NCI-H1092 (cell line): ENCODE measurements at places on chromosomes 2 and 18.

- no peak for DNase-seq
Measured at GRCh38 chr2:215571689-215572088, 135.8 kb upstream of the FN1 start.

GRCh38 chr2:25887624-25888242, 9.4 kb upstream of the ASXL2 start:
- no peak for DNase-seq

DNA sequence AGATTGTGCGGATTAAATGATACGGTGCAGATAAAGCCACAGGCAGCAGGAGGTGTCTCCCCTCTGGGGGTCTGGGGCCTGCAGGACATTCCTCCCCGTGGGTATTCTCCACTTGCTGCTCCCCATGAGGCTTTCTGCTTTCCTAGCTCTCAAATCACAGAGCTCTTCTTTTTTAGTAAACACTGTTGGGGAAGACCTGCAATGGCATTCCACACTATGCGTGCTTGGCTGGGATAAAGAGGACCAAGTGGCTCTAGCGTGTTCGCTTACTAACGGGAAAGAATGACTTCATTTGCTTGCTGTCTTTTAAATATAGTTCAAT, 146.5 kb downstream of the DDX1 start:
- no peak for DNase-seq

GRCh38 chr18:58394602-58395425, 234.1 kb downstream of the ALPK2 start:
- no peak for DNase-seq

DNA sequence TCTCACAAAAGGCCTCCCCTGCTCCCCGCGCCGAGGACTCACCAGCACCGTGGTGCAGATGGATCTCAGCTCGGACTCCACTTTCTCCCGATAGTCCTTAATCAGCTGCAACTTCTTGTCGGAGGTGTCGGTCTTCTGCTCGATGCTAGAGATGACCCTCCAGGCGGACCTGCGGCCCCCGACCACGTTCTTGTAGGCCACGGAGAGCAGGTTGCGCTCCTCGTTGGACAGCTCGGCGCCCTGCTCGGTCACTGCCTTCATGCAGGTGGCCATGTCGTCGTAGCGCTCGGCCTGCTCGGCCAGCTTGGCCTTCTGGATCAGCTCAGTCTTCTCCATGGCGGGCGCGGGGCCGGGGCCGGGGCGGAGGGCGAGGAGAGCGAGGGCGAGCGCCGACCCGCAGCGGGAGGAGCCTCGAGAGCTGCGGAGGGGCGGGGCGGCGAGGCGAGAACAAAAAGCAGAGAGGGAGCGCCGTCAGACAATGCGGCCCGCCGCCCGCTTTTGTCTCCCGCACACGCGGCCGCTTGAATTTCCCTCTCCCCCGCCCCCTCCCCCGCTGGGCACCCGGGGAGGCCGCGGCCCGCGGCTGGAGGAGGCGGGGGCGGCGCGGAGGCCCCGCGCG, 571 bp downstream of the YWHAQ start:
- DNase-seq: peak; percentile 59

DNA sequence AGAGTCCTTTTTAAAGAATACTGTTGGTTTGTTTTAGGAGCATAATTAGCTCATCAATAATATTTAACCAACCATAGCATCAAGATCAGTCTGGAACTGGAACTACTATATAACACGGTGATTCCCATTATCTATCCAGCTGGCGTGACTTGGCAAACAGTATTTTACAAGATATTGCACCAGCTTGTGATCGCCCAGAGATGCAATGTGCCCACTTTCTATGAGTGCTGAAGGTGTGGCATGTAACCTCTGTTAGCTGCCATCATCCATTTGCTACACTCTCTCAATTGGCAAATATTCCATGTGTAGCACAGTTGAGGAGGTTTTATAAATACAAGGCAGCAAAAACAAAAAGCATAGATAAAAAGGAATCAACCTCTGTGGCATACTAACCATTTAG, 64.9 kb downstream of the FIGN start:
- peak; percentile 3 for DNase-seq

- DNase-seq: no peak
Measured at GRCh38 chr2:230842473-230842872, 22.3 kb upstream of the ITM2C start.

- DNase-seq: no peak
Measured at GRCh38 chr18:26568513-26568912, 20.2 kb upstream of the KCTD1 start.

GRCh38 chr2:219523031-219523671, 8.9 kb downstream of the ASIC4 start:
- no peak for DNase-seq

- no peak for DNase-seq
Measured at GRCh38 chr2:105330681-105331375, 1.3 kb upstream of the TGFBRAP1 start.

DNA sequence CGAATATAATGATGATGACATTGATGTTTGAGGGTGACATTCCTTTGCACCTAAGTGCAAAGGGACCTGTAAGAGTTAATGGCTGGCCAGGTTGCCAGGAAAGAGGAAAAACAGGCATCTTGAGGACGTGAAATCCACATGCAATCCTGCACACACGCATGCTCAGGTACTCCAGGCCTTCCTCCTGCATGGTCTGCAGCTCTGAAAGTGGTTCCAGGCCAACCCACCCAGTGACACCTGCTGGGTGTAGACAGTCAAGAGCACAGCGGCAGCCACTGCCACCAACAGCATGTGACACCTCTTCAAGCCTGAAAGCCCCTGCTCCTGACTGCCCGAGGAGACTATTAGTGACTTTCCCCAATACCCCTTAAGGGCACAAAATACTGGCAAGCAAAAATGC, 101.6 kb downstream of the PIEZO2 start:
- no peak for DNase-seq

DNA sequence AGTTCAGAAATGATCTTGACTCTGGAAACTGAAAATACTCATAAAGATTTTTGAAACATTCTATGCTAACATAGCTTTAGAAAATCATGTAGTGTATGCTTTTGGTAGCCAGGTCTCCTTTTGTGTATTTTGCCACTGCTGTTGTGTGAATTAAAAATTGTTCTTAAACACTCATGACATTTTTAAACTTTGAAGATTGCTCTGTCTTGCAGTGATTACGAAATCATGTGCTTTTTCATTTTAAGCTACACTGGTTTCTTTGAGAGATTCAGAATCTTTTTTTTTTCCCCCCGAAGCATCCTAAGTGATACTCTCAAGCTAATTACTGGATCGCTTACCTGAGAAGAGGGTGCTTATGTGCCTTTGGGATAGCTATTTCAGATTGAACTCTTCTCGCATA, 60.0 kb downstream of the ANKRD12 start:
- no peak for DNase-seq

- DNase-seq: no peak
Measured at GRCh38 chr18:55380589-55380988, 207.4 kb downstream of the TCF4 start.

DNA sequence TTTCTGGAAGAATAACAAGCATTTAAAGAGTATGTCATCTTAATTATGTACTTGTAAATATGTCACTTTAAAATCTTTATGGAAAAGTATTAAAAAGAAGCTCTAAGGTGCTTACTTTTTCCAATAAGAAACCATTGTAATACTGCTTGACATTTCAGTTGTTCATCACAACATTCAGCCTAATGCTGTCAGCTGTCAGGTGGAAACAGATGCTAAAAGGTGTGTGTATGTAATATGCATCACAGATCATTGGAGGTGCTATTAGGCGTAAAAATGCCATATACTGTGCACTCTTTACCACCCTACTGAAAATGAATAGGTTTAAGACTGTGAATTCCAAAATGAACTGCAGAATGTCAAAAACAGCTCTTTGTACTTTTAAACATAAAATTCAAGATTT, 40.3 kb downstream of the METTL8 start:
- no peak for DNase-seq

- peak; percentile 71 for DNase-seq
Measured at GRCh38 chr2:130825231-130825965, 11.3 kb upstream of the ARHGEF4 start.

GRCh38 chr2:102142829-102143449, 393 bp downstream of the IL1R1 start:
- DNase-seq: no peak

DNA sequence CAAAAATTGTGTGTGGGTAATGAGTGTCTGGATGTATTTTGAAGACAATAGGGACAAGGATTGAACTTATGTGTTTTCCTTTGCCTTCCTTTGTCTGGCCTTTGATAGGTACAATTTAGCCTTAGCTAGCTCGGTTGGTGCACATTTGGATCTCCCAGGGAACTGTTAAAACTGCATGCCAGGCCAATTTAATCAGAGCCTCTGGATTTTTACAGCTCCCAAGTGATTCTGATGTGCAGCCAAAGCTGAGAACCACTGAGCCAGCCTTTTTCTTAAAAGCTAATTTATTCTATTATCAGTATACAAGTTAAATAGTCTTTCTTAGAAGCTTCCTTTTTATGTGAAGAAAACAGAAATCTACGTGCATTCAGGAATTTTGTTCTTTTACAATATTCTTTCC, 25.0 kb downstream of the PLEK start:
- no peak for DNase-seq

DNA sequence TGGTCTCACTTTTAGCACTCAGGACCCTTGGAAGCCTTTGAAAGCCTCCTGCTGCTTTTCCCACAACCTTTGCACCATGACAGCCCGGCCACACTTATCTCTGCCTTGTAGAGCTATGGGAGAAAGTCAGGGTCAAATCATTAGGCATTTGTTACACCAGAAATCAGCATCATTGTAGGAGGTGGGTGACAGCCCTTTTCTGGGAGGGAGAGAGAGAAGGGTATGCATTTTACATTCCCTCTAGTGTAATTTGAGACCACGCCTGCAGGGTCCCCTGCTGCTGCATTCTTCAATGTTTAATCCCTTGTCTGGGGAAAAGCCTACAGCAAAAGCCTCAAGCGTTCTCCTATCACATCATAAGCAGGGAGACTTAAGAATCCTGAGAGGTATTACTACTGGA, 766.8 kb upstream of the FAM98A start:
- no peak for DNase-seq

- DNase-seq: no peak
Measured at GRCh38 chr2:11458753-11459152, 7.2 kb downstream of the E2F6 start.

DNA sequence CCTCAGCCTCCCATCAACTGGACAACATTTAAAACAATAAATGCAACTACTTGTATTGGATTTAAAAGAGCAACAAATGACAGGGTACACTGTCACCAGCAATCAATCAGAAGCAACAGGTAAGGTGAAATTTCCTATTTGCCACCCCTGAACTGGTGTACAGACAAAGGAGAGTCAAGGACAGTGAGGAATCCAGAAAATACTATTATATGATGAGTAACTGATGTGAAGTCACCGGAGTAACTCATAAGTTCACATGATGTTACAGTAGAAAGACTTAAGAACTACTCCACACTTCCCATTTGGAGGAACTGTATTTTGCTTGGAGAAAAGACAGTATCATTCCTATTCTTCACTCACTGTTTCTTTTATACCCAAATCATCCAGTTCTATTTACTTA, 4.1 kb upstream of the STAT1 start:
- DNase-seq: no peak

- DNase-seq: peak; percentile 8
Measured at GRCh38 chr2:42327125-42327524, 33.9 kb downstream of the COX7A2L start.

DNA sequence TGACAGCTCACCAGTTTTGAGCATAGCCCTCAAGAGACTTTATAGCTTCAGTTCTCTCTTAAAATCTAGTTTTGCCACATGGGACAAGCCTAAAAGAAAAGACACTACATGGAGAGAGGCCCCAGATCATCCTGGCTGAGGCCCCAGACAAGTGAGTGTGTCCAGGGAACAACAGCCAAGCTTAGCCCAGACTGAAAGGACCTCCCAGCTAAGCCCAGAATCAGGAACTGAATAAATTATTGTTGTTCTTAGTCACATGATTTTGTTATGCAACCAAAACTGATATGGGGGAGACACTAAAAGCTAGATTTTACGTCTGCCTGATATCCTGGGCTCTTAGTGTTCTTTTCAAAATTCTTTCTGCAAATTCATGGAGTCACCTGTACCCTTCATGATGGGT, 29.3 kb upstream of the LBH start:
- no peak for DNase-seq

GRCh38 chr18:49745045-49746014, 68.0 kb downstream of the ACAA2 start:
- DNase-seq: no peak

GRCh38 chr2:239253264-239253663, 147.6 kb downstream of the HDAC4 start:
- DNase-seq: no peak

DNA sequence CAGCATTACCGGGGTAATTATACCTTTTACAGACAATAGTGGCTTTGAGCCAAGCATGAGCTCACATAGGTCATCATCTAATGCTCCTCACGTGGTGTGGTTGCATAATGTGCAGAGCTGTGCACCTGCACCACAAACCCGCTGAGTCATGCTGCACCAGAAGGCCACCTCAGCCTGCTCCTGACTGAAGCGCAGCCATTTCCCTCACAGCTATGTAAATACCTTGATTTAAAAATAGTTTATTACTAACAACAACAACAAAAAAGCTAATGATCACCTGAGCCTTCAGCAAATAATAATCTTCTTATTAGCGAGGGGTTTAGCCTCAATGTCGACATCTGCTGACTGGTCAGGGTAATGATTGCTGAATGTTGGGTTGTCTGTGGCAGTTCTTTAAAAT, 238.8 kb downstream of the MBD5 start:
- DNase-seq: no peak

DNA sequence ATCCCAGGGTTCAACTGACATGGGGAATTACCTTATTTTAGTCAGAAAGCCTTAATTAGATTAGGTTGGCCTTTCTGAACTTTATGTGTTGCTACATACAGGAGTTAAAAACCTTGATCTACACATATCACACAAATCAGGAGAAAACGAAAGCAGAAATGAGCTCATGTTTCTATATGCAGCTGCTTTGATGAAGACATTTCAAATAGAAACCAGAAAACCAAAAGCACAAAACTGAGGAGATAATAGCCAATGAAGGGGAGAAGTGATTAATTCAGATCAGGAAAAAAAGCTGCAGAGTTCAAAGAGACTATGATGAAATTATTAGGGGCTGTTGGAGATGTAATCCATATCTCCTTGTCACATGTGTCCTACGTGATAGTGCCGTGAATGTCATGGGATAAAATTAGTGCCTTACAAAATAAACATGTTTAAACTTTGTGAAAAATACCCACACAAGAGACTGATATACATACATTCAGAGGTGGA, 255.0 kb downstream of the CAMKMT start:
- no peak for DNase-seq

- DNase-seq: no peak
Measured at GRCh38 chr2:159108181-159108893, 139.9 kb downstream of the TANC1 start.

- DNase-seq: no peak
Measured at GRCh38 chr2:107607054-107607453, 219.6 kb upstream of the RGPD4 start.

GRCh38 chr2:134583462-134583861, 135.3 kb downstream of the TMEM163 start:
- no peak for DNase-seq
